ENCODE measurements at places on chromosomes 1 and 21.

GRCh38 chr1:22932803-22933470 is 39.7 kb downstream of the LACTBL1 start:
- no peak for DNase-seq

- DNase-seq = peak; percentile 54
Measured at GRCh38 chr1:56074007-56074651, 505.2 kb downstream of the PLPP3 start.

DNA sequence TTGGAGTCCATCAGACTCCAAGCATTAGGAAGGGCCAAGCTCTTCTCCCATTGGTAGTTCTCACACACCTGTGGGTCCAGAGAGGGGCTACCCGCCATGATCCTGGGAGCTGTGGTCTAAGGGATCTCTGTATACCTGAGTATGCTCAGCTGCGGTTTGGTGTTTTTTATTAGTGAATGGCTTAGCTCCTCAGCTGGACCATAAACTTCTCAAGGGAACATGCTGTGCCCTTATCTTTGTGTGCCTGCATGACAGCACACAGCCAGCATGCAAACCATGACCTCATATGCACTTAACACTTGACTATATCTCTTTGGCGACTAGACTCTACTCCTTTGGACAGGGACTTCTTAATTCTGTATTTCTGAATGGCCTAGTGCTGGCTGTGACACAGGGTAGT is 94.5 kb downstream of the CD58 start:
- no peak for DNase-seq

DNA sequence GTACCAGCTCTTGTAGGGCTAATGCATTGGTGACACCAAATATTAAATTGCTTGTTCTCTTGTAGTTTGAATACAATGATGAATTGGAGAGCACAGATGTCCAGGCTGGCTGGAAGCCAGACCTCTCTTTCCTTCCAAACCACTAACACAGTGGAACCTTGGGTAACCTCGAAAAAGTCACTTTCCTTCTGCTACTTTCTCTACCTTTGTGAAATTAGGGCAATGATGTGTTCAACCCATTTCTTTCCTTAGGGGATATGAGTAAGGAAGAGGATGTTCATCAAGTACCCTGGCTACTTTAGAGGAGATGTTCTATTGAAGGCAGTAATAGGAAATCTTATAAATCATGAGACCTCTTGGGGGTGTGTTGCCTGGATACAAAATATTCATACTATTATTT is 55.7 kb downstream of the XCL2 start:
- DNase-seq = peak; percentile 52

GRCh38 chr1:60981357-60981756 is 101.0 kb upstream of the NFIA start:
- no peak for DNase-seq

Data from HCEC 1CT (cell line).